ENCODE measurements at places on chromosomes 13 and 19. TPM values are rescaled to one million over a fixed set of nuclear protein-coding genes. Genes with fewer than 3 reads are reported as not detected.

GRCh38 chr13:60520902-60521569 is 124.0 kb downstream of the TDRD3 start:
- no peak for DNase-seq

DNA sequence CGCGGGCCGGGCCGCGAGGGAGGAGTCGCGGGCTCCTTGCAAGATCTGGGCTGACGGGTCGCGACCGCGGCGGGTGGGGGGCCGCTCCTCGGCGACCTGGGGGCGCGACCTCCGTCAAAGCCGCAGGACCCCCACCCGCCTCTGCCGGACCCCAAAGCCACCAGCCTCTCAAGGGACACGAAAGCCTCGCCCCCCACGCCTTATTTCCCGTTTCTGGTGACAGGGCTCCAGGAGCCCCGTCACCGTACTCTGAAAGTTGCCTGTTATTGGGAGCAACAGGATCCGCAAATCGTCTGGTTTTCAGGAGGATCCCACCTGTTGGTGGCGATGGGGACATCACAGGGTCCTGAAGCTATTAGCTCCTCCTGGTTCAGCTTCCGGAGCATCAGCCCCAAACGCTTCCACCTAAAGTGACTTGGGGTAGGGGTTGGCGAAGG is 530 bp downstream of the MAU2 start:
- DNase-seq: peak; percentile 31

- peak; percentile 81 for DNase-seq
Observed at GRCh38 chr19:991174-991931, 7.2 kb downstream of the WDR18 start.

Gene C13orf42
- total RNA-seq: not detected

- no peak for DNase-seq
Observed at GRCh38 chr13:110774051-110774450, 60.6 kb downstream of the ING1 start.

- no peak for DNase-seq
Observed at GRCh38 chr19:55223291-55224037, 5.1 kb downstream of the TMEM86B start.

- DNase-seq: no peak
Observed at GRCh38 chr13:65339241-65339640, 1890.9 kb downstream of the PCDH9 start.

Gene COL4A2
- total RNA-seq: not detected

All from activated CD8-positive, alpha-beta T cell treated with anti-CD3 and anti-CD28 coated beads for 36 hours (primary cell).